ENCODE measurements at places on chromosomes 3 and 15.

GRCh38 chr3:107942244-107942643, 148.6 kb downstream of the CD47 start:
- DNase-seq, result no peak

GRCh38 chr3:39169712-39170111, 16.3 kb upstream of the CSRNP1 start:
- no peak for DNase-seq

DNA sequence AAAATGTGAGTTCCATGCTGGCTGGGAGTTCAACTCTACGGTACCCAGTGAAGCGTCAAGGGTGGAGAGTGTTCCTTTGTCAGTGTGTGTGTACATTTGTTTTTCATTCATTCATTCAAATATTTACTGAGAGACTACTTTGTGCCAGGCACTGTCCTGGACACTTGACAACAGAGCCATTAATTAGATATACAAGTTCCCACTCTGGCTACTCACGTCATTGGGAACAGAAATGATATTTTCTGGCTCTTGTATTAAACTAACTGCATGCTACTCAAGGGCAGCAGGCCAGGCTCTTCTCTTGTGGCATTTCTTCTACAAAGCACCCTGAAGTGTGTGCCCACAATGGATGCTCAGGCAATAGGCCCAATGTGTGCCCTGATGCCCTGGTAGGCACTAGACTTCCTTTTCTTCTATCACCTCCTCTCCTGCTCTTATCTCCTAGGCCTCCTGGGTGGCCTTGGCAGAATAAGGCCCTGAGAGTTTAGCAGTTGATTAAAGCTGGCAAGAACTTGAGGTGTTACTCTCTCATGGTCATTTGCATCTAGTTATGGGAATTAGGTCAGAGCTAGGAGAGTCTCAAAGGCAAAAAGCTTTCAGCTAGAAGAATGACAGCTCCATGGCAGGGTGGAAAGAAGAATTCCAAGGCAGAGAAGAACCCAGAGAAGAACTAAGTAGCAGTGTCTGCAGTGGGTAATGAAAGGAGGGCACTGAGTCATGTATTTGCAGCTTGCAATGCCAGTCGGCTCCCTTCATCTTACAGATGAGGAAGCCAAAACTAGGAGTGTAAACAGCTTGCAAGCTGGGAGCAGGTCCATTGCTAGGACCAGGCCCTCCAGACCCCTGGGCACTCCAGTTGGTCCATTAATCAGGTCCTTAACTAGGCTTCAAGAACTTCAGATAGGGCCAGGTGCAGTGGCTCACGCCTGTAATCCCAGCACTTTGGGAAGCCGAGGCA, 14.0 kb upstream of the SMAD3 start:
- no peak for DNase-seq

DNA sequence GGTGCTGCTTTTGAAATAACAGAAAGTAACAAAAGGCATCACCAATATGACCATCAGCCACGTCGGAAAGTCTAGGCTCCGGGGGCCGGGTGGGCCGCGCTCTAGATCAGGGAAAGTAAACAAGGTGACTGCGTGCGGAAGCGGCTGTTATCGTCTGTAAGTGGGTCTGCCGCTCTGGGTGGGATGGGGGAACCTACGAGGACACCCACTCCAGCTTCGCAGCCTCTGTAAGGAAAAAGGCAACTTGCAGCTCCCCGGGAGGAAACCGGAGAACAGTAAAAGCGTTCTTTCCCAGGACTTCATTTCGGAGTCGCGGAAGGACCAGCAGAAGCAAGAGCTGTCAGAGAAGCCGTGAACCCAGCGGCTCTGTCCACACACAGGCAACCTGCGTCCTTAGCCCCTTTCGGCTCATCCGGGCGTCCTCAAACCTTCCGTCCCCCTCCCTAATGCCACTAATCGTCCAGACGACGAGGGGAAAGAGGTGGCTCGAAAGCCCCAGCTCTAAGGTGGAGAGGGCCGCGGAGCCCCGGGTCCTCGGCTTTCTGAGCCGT, 461 bp downstream of the XRN1 start:
- peak; percentile 59 for DNase-seq

DNA sequence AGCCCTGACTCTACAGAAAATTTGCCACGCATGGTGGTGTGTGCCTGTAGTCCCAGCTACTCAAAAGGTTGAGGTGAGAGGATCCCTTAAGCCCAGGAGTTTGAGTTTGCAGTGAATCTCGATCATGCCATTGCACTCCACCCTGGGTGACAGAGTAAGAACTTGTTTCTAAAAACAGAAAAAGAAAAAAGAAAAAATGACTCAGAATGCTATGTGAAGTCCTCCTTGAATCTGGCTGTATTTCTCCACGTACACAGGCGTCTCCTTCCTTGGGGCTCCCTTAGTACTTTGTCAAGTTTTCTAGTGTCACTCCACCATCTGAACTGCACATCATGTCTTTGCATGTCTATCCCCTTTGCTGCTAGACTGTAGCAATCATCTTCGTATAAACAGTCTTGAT, 104.4 kb downstream of the LMLN start:
- no peak for DNase-seq

DNA sequence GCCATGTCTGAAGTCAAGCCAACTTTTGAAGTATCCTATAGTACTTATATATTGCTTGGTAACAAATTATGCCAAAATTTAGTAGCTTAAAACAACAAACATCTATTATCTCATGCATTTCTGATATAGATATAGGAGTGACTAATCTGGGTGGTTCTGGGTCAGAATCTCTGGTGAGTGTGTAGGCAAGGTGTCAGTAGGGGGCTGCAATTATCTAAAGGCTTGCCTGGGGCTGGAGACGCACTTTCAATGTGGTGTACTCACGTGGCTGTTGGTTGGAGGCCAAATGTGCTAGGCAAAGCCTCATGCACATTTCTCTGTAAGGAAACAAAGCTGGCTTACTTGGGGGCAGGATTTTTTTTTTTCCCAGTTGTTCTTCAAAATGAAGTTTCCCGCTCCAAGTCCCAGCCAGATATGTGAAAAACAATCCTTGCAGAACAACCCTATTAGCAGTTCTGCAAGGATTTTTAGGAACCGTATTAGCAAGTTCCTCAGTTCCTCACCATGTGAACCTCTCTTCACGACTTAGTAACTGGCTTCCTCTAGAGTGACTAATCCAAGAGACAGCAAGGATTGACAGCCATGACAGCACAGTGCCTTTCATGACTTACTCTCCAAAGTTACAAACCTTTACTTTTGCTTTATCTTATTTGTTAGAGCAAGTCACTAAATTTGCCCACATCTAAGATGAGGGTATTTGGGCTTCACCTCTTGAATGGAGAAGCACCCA, 25.8 kb downstream of the GREM1 start:
- no peak for DNase-seq

Measured in hepatocyte (in vitro differentiated cells).